GM12865 (cell line): ENCODE measurements at places on chromosomes 16 and 17.

- peak; percentile 36 for DNase-seq
Observed at GRCh38 chr17:82031303-82031884, at the start of gene RAC3. TSS of gene RAC3 (plus strand) at chr17:82031678. CDS start at chr17:82031762, 84 bp downstream.

DNA sequence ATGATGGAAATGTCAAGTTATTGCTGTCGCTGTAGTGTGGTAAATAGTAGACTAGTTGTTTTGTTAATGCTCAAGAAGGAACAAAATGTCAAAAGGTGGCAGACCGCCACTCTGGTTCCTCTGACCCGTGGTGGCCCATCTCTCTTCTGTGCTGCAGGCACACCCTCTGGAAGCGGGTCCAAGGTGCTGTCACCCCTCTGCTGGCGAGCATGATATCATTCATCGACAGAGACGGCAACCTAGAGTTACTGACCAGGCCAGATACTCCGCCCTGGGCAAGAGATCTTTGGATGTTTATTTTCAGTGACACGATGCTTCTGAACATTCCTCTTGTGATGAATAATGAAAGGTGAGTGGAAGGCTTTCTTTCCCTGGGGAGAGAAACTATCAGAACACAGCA is 56.8 kb upstream of the ENDOV start:
- no peak for DNase-seq

- DNase-seq, result no peak
Observed at GRCh38 chr16:5756969-5757368, 659.4 kb upstream of the EEF2KMT start.

DNA sequence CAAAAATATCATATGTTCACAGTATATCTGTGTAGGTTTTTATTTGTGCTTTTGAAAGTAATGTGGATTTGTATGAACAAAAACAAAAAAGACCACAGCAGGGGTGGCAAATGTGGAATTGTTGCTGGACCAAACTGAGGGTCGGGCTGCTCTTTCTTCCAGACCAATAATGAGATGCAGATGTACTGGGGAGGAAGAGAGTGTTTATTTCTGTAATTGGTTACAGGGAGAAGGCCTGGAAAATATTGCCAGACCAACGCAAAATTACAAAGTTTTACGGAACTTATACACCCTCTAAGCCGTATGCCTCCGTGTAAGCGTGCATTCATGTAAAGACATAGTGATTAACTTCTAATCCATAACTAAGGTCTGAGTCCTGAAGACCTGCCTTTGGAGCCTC is 353.9 kb upstream of the C16orf82 start:
- DNase-seq, result no peak

- DNase-seq, result no peak
Observed at GRCh38 chr17:17073581-17074403, 31.5 kb downstream of the MPRIP start.

DNA sequence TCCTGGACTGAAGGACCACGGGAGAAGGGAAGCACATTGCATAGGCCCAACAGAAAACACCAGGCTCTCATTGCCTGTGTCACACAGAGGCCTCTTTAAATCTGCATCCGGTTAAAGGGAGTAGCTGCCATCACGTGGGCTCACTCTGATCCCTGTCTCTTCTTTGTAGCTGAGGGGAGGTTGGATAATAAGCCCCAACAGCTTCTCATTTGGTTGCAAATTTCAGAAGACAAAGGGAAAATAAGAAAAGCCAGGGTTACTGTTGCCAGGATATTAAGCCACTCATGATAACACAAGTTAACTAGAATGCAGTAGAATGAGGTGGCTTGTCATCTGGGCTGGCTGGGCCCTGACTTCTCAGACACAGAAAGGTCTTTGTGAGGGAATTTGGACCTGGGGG is 325.1 kb upstream of the ERCC4 start:
- DNase-seq, result no peak

GRCh38 chr17:78174346-78174869 is 6.0 kb downstream of the SYNGR2 start:
- peak; percentile 51 for DNase-seq

- DNase-seq, result no peak
Observed at GRCh38 chr17:80449930-80450576, 26.4 kb downstream of the NPTX1 start.
